ENCODE measurements at places on chromosomes 12 and 14. TPM values are rescaled to one million over a fixed set of nuclear protein-coding genes. Genes with fewer than 3 reads are reported as not detected.
A peak's percentile ranks its signal among the peaks of the same experiment; 100 is the strongest.

DNA sequence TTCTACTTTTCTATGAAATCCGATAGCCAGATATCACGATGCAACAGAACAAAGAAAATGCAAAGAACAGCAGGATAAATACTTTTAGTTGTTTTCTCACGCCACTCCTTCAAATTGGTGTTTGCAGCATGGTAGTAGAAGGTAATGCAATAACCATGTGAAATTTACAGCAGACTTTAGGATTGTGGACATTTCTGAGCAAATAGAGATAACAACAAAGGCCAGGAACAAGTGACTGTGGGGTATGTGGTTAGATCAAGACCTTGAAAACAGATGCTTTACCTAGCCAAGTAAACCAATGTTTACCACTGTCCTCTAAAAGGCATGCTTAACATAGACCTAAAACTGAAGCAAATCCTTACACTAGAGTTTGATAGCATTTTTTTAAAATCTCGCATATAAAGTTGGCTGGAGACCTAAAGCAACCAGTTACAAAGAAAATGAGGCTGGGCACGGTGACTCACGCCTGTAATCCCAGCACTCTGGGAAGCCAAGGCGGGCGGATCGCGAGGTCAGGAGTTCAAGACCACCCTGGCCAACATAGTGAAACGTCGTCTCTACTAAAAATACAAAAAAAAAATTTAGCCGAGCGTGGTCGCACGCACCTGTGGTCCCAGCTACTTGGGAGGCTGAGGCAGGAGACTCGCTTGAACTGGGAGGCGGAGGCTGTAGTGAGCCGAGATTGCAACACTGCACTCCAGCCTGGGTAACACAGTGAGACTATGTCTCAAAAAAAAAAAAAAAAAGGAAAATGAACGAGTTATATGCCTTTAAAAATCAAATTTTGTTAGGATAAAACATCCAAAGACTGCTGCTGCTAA is 123.2 kb upstream of the FOXN3 start:
- DNase-seq, result no peak

The KRT71 gene
- polyA plus RNA-seq, result not detected

DNA sequence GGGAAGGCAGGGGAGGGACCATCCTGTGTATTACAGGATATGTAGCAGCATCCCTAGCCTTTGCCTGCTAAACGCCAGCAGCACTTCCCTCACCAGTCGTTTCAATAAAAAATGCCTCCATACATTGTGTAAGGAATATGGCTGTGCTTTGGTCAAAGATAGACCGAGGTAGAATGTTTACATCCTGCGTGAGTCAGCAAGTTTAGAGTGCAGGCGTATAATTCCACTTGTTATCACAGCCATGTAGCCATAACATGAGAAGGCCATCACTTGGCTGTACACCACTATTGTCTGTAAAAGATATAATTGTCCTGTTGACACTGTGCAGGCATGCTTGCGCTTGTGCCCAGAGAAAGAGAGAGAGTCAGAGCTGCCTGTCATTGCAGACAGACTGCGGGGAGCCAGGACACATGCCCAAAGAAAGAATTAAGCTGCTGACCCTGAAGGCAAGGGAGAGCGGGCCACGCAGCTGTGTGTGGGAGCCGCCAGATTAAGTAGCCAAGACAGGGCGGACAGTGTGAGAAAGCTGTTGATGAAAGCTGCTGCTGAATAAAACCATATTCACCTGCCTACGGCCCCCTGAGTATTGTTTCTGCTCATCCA is 68.4 kb downstream of the CRACR2A start:
- peak; percentile 23 for DNase-seq

- DNase-seq, result no peak
These were observed 143.2 kb downstream of the SYNE2 start for GRCh38 chr14:63996016-63996415.

- no peak for DNase-seq
These were observed 88.4 kb downstream of the TMCC3 start for GRCh38 chr12:94561943-94562411.

The TCL1A gene
- polyA plus RNA-seq, result 8.8 TPM

DNA sequence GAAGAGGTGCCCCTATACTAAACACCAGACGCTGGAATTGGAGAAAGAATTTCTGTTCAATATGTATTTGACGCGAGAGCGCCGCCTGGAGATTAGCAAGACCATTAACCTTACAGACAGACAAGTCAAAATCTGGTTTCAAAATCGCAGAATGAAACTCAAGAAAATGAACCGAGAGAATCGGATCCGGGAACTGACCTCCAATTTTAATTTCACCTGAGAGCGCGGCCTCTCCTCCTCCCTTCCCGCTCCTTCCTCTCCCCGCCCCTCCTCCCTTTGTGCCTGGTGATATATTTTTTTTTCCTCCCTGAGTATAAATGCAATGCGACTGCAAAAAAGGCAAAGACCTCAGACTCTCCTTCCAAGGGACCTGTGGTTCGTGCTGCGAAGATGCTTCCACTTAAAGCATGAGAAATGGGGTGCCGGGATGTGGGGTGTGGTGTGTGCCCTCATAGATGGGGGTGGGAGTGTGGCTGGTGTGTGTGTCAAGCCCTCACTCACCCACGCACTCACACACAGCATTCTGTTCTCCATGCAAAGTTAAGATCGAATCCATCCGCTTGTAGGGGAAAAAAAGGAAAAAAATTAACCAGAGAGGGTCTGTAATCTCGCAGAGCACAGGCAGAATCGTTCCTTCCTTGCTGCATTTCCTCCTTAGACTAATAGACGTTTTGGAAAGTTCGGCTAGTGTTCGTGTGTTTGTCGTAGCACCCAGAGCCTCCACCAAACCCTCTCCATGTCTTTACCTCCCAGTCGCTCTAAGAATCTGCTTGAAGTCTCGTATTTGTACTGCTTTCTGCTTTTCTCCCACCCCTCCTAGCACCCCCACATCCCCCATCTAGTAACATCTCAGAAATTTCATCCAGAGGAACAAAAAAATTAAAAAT is 4.5 kb downstream of the HOXC10 start:
- DNase-seq, result no peak

DNA sequence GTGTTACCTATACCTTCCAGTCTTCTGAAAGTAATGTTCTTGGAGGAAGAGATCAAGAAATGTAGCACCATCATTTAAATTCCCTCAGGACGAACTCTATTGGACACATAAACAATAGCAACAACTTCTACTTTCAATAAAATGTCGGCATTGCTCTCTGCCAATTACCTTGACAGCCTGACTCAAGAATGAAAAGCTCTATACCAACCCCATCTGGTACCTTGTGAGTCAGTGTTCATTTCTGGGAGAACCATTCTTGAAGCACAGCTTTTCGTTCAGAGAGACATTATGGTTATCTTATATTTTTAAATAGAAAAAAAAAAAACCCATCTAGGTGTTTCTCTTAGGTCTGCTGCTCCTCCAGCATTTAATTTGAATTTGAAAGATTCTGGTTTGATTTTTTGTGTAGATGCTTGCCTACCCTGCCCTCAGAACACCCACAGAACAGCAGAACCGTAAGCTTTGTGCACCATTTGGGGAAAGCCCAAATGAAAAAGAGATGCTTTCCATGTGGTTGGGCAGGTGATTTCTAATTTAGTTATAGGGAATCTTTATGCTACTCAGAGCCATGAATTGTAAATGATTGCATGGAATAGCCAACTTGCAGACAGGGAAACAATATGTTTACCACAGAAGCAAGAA is 156.0 kb downstream of the SAMD4A start:
- no peak for DNase-seq

DNA sequence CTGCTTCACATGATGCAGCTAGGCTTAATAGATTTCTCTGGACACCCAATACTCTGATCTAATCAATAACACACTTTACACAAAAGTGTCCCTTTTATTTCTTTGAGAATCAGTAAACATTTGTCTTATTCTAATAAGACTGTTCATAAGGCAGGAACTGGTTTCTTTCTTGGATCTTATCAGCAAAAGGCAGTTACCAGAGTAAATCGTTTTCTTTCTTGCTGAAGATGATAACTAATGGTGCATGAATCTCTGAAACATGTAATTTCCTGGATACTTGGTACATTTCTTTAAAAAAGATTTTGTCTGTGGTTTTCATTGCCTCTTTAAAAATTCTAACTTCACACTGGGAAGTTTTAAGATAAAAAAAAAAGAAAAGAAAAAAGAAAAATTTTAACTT is 39.6 kb downstream of the WIF1 start:
- no peak for DNase-seq

GRCh38 chr12:15839041-15839440 is 43.1 kb upstream of the STRAP start:
- no peak for DNase-seq

DNA sequence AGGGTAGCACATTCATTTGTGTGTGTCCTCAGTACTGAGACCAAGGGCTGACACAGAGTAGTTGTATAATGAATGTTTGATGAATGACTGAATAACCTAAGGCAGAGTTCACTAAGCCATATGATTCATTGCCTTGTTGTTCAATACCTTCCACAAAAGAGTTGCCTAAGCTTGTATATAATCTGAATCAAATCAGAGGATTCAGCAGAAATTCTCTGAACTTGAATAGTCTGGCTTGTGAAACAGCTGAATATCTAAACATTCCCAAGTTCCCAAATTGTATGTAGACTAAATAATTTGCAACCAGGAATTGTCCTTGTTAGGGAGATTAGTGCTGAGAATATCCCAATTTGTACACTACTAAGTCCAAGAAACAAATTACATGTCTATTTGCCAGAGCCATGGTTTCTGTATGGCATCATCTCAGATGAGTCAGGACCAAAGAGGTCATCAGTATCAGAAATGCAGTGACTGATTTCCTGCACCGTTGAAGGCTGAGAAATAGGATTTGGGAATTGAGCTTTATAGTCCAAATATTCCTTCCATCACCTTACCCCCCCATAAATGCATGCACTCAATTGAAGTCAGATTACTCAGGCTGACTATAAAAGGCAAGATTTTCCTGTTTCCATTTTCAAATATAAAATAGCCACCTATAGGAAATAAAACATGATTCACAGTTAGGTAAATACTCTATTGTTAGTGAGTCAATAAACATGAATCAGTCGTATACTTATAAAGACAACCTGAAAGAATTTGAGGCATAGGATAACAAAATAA is 168.7 kb downstream of the PHLDA1 start:
- no peak for DNase-seq

DNA sequence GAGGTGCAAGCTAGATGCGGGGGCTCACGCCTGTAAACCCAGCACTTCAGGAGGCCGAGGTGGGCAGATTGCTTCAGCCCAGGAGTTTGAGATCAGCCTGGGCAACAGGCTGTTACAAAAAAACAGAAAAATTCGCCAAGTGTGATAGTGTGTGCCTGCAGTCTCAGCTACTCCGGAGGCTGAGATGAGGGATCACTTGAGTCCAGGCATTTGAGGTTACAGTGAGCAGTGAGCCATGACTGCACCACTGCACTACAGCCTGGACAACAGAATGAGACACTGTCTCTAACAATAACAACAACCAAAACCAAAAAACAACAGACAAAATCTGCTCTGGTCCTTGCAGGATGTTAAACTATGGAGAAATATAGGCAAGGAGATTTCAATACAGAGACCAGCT is 13.9 kb downstream of the BTBD7 start:
- no peak for DNase-seq

GRCh38 chr14:55746558-55746957 is 166.6 kb downstream of the KTN1 start:
- no peak for DNase-seq

- no peak for DNase-seq
These were observed 51.8 kb downstream of the FBXL14 start for GRCh38 chr12:1542599-1542998.

DNA sequence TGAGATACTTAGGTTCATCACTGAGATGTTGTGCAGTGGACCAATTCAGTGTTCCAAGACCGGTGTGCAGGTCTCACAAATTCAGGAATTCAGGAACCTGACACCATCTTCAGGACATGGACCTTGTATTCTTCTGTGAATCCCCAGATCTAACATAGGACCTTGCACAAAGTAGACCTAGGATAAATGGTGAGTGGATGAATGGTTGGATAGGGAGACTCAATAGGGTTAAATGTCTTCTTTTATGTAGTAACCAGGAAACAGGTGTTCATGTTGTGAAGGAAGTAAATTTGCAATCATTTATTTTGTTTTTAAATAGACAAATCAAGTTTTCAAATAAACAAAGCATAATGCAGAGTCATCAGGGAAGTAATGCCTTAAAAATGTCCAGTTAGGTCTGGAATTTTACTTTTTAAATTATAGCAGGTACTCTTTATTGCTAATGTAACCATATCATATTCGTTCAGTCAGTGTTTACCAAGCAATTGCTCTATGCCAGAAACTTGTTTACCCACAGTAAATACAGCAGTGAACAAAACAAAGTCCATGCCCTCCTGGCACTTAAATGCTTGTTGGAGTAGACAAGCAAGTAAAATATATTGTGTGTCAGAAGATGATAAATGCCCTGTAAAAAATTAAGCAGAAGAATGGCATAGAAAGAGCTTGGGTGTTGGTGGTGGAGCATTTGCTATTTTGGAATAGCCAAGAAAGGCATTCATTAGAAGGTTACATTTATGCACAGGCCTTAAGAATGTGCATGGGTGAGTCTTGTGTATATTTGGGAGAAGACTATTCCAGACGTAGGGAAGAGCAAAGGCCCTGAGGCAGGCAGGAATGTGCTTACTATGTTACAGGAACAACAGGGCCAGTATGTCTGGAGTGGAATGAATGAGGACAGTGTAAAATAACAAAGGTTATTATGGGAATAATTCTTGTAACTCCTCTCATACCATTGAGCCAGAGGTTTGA is 26.3 kb downstream of the RXYLT1 start:
- no peak for DNase-seq

DNA sequence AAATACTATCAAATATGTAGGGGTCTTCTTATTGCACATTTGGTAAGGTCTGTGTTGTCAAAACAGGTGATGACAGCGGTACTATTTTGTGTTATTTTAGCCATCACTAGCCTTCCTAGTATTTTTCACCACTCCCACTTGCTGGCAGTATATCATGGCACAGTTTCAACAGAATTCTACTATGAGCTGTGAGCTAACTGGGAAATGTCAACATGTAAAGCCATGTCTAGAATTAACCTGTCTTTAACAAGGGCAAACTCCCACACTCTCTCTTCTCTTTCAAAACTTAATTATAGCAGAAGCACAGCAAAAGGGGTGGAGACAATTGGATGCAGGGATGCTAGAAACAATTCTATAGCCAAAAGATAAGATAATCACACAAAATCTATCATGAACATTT is 253.4 kb downstream of the PAX9 start:
- DNase-seq, result no peak

DNA sequence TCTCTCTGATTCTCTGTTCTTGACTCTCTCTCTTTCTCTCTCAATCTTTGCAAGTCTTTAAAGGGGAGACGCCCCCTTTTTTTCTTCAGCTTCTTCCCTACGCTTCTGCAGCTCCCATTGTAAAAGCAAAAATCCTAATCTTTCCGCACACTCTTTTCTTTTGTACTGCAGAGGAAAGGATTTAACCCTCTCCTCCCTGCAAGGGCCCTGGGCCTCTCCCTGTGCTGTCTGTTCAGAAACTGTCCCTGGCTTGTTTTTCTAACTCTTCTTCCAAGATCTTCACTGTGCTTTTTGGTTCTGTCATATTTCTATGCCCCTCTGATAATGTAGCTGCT is 10.9 kb upstream of the SALL2 start:
- DNase-seq, result no peak

- no peak for DNase-seq
These were observed 7.0 kb downstream of the PYGL start for GRCh38 chr14:50937325-50937724.

GRCh38 chr14:76585616-76586015 is 175.7 kb upstream of the VASH1 start:
- DNase-seq, result no peak

The RFX4 gene
- polyA plus RNA-seq, result 0.05 TPM

The CPSF2 gene
- 11.3 TPM for polyA plus RNA-seq

The NEUROD4 gene
- not detected for polyA plus RNA-seq

Measured in H1 (cell line).